ENCODE measurements at places on chromosomes 16 and 17.

- DNase-seq = no peak
Observed at GRCh38 chr17:55748841-55749240, 2.0 kb upstream of the PCTP start.

- DNase-seq = peak; percentile 13
Observed at GRCh38 chr17:32588982-32589381, 102.2 kb downstream of the CDK5R1 start.

GRCh38 chr16:85948138-85948509 lies 49.2 kb downstream of the IRF8 start:
- DNase-seq = no peak

GRCh38 chr17:48547808-48548522 lies 3.1 kb upstream of the HOXB2 start:
- peak; percentile 57 for DNase-seq

GRCh38 chr16:81928975-81929374 lies 82.3 kb downstream of the SDR42E1 start:
- DNase-seq = peak; percentile 17

DNA sequence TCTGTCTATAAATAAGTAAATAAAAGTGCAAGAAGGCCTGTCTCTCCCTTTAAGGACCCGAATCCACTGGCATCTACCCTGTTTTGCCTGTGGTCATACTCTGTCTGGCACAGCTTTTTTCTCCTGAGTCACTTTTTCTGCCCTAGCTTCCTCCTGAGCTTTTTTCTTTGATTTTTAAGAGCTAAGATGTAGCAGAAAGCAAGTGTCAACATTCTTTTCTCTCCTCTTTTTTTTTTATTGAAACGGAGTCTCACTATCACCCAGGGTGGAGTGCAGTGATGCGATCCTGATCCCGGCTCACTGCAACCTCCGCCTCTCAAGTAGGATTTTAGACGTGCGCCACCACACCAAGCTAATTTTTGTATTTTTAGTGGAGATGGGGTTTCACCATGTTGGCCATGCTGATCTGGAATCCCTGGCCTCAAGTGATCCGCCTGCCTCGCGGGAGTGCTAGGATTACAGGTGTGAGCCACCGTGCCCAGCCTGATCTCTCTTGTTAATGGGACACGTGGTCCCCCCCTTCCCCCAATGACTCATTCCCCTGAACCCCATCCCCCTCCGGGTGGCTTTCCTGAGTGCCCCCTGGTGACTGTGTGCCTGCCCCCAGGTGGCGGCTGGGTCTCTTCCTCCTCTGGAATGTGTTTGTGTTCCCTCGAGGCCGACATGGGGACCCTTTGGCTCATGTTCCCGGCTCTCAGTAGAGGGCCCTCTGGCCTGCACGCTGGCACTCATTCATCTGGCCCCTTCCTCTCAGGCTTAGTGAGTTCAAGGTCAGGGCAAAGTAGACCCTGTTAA lies 14.2 kb downstream of the C16orf90 start:
- DNase-seq = no peak

GRCh38 chr16:47568351-47568750 lies 107.2 kb downstream of the PHKB start:
- DNase-seq = no peak
